SW480 (cell line): ENCODE measurements at places on chromosomes 7 and 10.

GRCh38 chr7:158395349-158395748 lies 192.3 kb downstream of the PTPRN2 start:
- no peak for DNase-seq

GRCh38 chr10:75502389-75502788 lies 71.0 kb downstream of the LRMDA start:
- no peak for DNase-seq

DNA sequence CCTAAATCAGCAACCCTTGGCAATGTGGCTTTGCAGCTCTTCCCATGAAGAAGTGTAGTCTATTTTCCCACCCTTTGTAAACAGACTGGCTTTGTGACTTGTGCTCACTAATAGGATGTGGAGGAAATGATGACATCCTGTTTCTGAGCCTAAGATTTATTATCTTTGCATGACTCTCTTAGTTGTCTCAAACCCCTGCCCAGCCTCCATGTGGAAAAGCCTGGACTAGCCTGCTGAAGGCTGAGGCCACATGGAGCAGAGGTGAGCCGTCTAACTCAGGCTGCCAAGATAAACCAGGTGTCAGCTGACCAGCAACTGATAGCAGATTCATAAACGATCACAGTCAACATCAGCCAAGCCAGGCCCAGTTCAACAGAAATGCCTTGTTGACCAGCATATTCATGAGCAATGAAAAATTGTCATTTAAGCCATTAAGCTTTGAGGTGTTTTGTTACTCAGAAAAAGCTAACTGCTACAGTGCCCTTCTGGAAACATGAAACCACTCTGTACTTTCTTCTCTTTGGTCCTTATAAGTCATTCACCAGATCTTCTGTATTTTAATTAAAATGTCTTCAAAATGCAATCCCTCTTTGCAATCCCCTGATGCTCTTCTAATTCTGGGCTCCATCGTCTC lies 586.3 kb upstream of the ANKRD30A start:
- DNase-seq, result peak; percentile 8

GRCh38 chr7:139828446-139828845 lies 618 bp upstream of the TBXAS1 start:
- DNase-seq, result no peak

DNA sequence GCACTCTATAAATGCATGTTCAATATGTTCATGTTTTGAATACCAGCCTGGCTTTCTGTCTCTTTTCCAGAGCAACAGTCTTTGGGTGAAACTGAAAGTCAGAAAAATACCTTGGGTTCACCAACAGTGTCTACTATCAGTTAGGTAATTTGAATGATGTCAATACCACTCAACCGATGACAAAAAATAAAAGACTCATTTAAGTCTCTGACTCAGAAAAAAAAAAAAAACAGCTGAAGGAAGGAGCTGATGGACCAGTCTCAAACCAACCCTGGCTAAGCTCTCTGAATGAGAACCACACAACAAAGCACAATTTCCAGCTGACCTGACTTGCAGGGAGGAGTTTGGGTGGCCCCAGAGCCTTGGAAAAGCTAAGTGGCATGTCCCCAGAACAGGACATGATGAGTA lies 42.5 kb downstream of the ABLIM1 start:
- no peak for DNase-seq

DNA sequence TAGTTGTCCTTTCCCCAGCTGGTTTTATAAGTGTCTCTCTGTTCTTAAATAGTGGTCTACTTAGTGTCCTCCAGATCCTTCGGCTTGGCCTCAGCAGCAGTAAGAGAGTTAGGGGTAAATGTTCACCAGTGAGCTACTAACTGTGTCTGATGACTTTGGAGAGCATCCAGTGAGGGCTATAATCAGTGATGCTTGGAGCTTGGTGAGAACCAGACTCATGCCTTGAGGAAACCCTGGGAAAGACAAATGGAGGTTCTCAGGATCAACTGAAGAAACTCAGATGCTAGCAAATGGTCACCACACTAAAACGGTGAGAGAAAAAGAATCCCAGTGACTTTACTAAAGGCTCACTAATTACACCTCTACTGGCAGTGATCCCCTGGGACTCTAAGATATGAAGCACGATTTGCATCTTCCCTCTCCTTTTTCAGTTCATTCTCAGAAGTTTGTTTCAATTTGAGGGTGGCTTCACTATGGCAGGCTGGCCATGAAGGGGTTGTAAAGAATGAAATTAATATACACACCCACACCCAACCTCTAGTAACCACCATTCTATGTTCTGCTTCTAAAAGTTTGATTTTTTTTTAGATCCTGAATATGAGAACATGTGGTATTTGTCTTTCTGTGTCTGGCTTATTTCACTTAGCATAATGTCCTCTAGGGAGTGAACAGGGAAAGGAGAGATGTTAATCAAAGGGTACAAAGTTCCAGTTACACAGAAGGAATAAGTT lies 177.9 kb downstream of the PDE1C start:
- no peak for DNase-seq

DNA sequence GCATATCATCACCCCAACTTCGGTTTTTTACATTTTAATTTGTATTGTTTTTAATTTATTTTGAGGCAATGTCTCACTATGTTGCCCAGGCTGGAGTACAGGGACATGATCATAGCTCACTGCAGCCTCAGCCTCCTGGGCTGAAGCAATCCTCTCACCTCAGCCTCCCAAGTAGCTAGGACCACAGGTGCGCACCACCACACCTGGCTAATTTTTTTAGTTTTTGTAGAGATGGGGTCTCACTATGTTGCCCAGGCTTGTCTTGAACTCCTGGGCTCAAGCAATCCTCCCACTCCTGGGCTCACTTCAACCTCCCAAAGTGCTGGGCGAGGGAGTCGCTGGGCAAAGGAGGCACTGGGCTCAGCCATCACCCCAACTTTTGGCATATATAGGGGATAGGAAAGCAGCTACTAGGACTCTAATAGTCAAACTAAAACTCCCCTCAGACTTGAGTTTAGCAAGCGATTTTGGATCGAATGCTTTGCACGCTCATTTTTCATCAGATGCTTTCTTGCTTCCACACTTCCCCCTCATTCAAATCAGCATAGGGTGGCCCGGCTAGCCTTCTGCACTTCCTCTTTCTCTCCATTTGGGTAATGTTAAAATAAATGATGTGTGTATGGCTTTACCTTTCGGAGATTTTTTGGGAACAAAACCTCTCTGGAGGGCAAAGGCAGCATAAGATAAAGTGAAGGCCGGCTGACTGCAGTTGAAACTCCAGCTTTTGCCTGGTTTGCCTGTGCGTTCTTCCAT lies 20.8 kb upstream of the NMT2 start:
- DNase-seq, result no peak

GRCh38 chr10:90227217-90227656 lies 525.8 kb downstream of the KIF20B start:
- peak; percentile 97 for DNase-seq
